HFFc6 (cell line): ENCODE measurements at places on chromosomes 7 and 10.

DNA sequence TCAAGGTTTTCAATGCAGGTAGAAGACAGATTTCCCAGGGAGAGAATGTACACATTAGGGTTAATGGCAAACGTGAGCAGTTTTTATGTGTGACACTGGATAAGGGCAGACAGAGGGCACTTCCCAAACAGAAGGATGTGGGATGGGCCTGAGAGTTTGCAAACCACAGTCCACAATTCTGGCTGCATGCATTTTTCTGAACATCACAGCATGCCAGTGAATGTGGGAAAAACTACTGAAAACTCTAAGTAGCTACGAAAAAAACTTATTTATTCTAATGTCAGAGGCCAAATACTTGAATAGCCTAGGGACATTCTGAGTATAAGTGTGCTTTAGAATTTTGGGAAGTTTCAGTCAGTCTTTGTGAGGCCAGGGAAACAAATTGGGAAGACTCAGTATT is 145.9 kb downstream of the NRCAM start:
- DNase-seq: no peak

DNA sequence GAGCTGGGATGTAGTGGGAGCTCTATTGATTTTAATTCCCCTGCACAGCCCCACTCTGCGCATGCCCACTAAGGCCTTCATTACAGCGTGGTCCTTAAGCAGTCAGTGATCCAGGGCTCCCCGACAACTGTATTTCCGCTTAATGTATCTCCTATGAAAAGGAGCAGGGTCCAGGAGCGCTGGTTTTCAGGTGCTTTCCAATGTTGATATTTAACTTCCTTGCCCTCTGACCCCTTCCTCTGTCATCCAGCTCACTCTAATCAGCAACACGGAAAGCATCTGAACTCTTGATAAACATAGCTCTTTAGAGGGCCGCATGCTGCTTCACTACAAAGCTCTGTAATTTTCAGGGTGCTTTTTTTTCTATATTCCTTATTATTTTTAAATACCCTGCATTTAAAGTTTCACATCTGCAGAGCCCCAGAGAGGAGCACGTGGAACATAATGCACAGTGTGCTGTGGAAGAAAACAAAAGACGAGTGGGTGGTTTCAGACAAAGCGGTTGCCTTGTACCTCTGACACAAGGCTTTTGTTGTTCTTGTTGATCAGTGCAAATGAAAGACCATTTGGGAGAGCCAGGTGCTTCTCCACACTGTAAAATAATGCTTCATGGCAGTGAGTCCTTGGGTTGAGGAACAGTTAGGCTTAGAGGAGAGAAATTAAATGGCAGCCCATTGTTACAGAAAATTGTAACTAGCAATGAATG is 465.9 kb upstream of the CELF2 start:
- no peak for DNase-seq

DNA sequence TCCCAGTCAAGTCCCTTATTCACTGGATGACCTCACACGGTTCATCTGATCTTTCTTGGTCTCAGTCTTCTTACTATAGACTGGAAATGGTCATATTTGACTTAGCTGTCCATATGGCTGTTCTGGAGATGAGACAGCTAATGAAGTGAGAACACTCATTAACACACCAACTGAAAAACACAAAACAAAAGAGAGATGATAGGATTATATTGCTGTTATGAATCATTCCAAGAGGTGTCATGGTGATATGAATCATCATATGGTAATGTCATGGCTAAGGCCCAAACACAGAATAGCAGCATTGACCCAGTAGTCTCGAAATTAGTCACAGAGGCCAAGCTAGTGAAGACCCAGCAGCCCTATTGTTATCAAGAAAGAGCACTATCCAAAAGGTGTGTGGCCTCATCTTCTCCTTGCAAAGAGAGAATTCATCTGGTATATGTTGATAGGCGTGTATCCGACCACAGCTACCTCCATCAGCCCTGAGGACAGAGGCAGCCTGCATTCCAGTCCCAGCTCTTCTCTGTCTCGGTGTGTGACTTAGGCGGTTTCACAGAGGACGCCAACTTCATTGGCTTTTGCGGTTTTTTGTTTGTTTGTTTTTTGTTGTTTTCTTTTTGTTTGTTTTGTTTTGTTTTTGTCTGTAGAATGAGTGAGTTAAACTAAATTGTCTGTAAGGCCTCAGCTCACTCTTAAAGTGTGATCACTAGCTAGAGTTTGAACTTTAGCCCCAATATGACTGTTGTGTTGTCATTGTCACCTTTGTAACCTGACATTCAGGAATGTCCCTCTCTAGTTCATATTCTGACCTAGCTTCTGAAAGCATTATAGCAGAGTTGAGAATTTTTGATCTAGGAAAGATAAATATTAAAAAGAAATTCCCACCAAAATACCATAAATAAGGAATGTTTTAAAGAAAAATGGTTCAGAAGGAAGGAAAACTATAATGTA is 97.4 kb upstream of the PDCD4 start:
- peak; percentile 62 for DNase-seq

GRCh38 chr7:100822236-100823139 is 4.8 kb downstream of the EPHB4 start:
- no peak for DNase-seq

- peak; percentile 32 for DNase-seq
Observed at GRCh38 chr7:20280475-20281351, 50.0 kb upstream of the ITGB8 start.

GRCh38 chr7:12211711-12212485 is 804 bp downstream of the TMEM106B start:
- no peak for DNase-seq

GRCh38 chr10:5284311-5285057 is 80.3 kb upstream of the UCN3 start:
- DNase-seq: peak; percentile 51

DNA sequence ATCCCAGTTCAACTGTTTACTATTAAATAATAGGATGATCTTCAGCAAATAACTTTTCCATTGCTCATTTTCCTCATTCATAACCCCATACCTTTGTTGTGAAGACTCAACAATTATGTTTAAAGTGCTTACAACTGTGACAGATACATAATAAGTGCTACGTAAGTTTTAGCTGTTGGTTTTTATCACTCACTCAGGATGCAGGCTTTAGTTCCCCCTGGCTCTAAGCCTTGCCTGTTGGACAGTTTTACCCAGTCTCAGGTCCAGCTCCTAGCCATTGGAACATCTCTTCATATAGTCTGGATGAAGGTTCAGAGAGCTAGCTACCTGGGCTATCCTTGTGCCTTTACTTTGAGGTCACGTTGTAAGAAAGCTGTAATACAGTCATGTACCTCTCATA is 353.2 kb downstream of the CRPPA start:
- no peak for DNase-seq

GRCh38 chr10:133275684-133276092 is 980 bp downstream of the ADAM8 start:
- DNase-seq: no peak

DNA sequence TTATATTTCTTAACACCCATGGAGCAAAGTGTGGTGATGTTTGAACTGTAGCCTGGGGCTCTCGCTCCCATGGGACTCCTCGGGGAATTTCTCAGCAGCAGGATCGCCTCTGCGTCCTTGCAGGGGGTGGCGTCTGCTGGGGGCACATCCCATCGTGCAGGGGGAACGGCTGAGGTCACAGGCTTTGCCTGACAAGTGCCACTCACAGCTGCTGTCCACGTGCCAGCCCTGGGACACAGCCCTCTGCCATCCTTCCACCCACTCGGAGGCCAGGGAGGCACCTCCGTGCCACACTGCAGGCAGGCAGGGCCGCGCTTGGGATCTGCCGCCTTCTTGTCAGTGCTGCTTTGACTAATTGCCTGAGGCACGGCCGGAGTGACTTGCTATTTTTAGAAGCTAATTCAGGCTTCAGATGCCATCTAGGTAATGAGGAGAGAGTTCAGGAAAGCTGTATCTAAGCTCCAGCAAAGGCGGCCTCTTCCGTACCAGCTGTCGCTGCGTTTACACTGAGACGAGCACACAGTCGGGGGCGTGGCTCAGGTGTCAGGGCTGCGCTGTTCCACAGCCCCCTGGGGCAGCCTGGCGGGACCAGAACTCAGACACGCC is 45.7 kb downstream of the PITRM1 start:
- no peak for DNase-seq

DNA sequence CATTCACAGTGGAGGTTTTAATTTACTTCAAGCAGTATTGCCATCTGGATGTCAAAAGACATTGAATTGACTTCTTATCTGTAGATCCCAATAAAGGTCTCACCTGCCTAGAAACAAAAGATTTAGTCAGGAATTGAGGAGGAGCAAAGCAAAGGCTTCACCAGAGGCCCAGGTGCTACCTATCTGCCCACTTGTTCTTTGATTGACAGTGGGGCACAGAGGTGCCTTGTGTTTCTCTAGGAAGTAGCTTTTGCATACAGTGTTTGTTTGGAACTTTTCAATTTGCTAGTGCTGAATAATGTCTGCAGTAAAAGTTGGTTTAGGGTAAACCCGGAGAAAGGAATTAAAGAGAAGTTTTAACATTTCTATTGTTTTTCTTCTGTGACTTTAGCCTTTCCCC is 40.4 kb downstream of the AUTS2 start:
- no peak for DNase-seq

DNA sequence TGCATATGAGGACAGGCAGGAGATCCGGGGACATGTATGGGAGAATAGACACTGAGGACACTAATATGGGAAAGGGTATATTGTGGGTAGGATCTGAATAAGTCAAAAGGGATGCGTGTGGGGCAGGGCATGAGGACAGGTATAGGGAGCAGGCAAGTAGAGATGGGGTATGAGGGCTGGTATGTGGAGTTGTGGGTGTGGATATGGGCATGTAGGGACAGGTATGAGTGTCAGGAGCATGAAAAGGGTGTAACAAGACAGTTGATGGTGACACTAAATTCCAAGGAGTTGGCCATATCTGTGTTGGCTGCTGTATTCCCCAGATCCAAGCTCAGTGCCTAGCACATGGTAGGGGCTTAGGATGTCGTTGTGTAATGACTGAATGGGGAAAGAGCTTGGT is 84.4 kb upstream of the PAX2 start:
- DNase-seq: no peak
